Gastrocnemius medialis (tissue), 4 donors: ENCODE measurements at places on chromosomes 2 and 18.
A peak's percentile ranks its signal among the peaks of the same experiment; 100 is the strongest.

- peak; percentile 90 for DNase-seq
Measured at GRCh38 chr2:111703759-111704158, 180.2 kb downstream of the ANAPC1 start.

- DNase-seq, result no peak
Measured at GRCh38 chr2:228180181-228181097, 1.0 kb downstream of the SPHKAP start.

DNA sequence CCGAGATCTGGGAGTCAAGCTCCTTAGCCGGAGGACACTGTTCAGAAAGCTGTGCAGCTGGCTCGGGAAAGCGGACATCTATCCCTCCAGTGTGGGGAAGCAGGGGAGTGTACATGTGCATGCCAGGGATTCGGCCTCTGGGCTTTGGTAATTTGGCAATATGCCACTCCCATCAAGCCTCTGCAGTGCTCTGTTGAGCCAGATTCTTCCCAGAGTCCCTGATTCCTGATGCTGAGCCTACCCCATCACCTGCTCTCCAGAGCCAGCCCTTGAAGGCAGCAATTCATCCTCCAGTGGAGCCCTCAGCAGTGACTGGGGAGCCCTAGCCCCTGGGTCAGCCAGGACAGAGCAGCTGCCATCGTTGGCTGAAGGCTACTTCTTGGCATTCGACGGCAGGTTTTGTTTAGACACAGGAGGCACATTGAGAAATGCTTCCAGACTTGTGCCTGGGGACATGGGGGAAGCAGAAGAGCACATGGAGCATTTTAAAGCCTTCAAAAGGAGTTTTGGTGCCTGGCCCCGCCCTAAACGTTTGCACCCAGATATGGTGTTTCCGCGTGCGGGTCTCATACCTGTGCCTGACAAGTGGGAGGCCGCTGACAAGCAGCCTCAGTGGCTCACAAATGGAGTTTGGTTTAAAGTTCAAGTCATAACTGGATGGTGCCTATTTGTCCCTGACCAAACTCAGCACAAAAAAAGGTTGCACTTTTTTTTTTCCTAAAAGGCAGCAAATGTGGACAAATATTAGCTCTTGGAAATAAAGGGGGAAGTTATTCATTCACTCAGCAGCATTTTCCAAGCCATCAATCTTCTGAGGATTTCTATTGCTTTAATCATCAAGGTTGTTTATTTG, 272.8 kb downstream of the CYRIA start:
- DNase-seq, result no peak

DNA sequence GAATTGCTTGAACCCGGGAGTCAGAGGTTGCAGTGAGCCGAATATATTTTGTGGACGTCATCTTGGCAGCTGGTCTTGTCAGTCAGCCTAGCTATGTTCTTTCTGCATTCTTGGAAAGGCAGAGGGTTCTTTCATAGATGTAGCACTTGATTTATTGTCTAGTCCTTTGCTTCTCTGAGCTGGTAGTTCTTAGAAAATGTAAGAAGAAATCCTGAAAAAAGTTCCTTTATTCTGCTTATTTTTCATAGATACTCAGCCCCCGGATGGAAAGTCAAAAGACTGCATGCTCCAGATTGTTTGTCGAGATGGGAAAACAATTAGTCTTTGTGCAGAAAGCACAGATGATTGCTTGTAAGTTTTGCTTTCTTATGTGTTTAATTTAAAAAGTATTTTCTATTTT, 21.3 kb downstream of the PLEKHB2 start:
- DNase-seq, result peak; percentile 48

GRCh38 chr2:207142461-207142860, 23.3 kb downstream of the KLF7 start:
- DNase-seq, result no peak

- no peak for DNase-seq
Measured at GRCh38 chr2:208985644-208986043, 438.2 kb upstream of the MAP2 start.

DNA sequence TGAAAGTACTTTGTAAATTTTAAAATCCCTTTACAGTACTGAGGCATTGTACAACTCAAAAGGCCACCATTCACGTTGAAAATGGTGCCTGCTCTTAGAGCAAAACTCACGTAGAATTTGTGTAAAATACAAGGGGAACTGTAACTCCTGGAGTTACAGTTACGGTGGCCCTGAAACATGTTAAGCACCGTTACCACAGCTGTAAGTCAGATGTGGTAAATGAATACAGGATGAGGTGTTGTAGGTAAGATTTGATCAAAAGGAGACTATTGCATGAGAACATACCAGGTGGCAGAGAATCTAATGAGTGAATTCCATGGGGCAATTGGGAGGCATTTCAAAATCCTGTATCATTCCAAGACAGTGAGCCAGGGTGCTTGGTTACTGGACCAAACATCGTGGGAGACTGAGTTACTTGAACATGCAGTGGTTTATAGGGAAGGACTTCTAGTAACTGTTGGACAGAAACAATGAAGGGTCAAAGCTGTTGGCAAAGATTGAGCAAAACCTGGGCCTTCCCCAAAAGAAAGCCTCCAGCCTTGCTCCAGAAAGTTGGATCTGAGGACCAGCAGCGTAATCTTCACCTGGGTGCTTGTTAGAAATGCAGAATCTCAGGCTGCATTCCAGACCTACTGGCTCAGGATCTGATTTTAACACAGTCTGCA, 535.8 kb upstream of the POU3F3 start:
- no peak for DNase-seq

GRCh38 chr2:224222291-224222690, 179.6 kb downstream of the FAM124B start:
- no peak for DNase-seq

GRCh38 chr2:171513719-171514160, 8.5 kb upstream of the CYBRD1 start:
- DNase-seq, result no peak

DNA sequence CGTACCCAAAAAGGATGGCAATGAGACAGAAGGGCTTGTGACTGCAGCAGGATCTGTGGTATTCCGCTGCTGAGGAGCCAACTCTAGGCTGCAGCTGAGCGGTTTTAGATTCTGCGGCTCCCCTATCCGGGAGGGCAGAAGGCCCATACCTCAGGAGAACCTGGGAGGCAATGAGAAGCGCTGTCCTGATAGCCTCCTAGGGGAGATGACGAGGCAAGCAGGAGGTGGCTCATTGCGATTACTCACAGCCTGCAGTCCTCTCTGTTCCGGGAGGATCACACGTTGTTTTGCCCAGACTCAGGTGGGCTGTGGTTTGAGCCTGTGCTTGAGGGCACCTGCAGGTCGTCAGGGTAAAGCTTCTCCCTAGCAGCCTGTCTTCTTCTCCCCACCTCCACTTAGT, 65.1 kb downstream of the COA5 start:
- DNase-seq, result no peak

DNA sequence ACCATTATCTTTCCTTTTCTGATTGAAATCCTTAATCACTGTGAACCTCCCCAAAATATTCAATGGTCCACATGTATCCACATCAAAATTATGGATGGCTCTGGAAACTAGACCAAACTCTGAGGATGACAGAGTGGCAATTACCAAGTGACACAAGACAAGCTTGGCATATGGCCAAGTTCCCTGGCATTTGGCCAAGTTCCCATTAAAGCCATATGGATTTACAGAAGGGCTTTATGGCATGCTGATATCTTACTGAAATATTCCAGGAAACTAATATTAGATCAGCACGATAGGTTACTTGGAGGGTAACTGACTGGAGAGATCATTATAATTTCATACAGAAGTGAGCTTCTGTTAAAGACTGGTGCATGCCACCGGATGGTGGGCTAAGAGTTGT, 21.9 kb upstream of the CERS6 start:
- DNase-seq, result no peak

GRCh38 chr2:3134026-3134571, 243.5 kb downstream of the EIPR1 start:
- DNase-seq, result no peak

GRCh38 chr2:72082021-72082601, 65.6 kb downstream of the CYP26B1 start:
- no peak for DNase-seq

GRCh38 chr2:157843081-157843480, 33.0 kb downstream of the ACVR1 start:
- no peak for DNase-seq

DNA sequence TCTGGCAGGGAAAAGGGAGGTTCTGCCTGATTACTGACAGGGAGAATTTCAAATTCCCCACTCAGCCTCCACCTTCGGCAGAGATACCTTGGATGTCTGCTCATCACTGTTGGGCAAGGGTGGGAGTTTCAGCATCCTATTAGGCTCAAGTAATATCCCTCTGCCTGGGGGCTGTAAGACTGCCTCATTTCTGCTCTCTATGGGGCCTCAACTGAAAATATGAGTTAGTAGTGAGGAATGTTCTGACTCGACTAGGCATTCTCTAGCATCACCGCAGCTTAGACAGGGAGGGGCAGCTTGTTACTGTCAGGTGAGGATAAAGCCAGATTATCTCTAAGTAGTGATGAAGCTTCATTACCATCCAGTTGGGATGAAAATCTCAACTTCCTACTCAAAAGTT, 87.7 kb upstream of the LRP1B start:
- no peak for DNase-seq

DNA sequence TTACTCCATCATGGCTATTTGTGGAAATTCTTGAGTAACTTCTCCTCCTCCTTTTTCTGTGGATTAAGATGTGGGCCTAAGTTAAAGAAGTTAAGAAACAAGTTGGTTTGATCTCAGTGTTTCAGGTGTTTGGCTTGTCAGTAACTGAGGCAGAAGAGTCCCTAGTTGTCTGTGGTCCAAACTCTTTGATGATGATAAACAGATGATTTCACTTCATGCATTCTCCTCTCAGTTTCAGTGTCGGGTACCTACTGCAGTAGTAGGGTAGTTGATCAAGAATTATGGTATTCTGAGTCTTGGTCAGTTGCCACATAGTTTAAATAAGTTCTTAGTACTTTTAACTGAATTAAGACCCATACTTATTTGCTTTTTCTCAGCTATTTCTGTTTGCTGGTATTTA, 85.6 kb downstream of the NCOA1 start:
- no peak for DNase-seq

GRCh38 chr2:159124441-159124911, 156.0 kb downstream of the TANC1 start:
- no peak for DNase-seq

GRCh38 chr2:62817995-62818713, 112.6 kb downstream of the EHBP1 start:
- DNase-seq, result no peak

DNA sequence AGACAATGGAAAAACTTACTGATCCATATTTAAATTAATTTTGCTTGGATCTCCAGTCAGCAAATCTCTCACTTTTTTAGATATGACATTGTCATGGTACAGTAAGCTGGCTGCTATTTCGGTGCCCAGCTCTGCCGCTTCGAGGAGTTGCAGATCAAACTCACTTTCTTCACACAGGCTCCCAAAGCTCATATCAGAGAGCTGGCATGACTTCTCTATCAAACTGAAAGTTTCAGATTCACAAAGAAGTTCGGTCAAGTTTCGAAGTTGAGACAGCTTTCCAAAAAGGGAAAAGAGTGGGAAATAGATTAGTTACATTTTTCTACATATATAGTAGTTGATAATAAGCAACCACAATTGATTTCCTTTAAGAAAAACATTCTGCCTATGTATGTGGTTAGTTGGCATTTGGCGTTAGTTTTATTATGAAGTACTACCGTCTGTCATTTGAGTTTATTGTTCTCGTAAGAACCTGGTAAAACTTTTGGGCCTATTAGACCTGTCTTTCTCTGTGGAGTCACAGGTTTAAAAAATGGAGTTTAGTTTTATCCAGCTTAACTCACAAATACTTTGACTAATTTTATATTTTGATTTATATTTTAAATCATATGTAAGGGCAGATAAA, 118.8 kb downstream of the ABCA12 start:
- no peak for DNase-seq

- no peak for DNase-seq
Measured at GRCh38 chr18:78659748-78660147, 319.9 kb upstream of the SALL3 start.

DNA sequence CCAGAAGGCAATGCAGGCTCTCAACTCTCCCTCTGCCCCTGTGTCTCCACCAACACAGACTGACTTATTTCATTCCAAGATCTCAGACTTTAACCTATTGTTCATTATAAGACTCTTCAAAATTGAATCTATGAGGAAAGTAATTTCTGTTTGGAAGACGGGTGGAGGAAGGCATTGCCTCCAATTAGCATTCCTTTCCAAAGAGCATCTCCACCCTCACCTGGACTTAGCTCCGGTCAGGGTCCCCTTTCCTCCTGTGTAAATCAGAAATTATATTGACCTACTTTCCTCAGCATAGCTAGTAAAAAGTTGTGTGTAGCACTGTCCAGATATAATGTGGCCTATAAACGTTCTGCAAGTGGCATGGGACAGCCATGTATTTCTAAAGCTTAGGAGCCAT, 230.4 kb upstream of the ACVR2A start:
- DNase-seq, result no peak

- no peak for DNase-seq
Measured at GRCh38 chr2:8676921-8677645, 4.8 kb upstream of the ID2 start.

DNA sequence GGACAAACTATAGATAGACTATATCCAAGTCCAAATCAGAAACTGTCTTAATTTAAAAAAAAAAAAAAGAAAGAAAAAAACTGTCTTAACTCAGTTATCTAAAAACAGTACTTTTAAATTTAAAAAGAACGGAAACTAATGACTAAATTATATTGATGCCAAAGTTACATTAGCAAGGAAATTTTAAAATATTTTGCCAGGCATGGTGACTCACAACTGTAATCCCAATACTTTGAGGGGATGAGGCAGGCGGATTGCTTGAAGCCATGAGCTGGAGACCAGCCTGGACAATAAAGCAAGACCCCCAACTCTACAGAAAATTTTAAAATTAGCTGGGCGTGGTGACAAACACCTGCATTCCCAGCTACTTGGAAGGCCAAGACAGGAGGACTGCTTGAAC, 30.9 kb downstream of the MEMO1 start:
- no peak for DNase-seq

DNA sequence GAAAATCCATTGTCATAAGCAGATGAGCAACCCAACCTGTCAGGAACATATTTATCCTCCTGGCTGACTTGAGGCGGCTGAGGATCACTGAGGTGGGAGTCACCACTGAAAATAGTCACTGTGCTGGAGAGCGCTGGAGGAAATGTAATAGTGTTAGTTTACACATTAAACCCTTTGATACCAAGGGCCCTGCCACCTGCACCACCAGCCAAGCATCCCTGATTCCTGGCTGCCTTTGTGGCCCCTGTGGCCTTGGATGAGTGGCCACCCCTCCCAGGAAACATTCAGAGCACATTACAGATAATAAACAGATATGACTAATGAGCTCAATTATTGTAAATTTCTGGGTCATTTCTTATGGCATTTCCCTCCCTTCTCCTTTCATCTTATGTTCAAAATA, 105.9 kb downstream of the LYPD1 start:
- DNase-seq, result no peak
